ENCODE measurements at places on chromosomes 6 and 20.
A peak's percentile ranks its signal among the peaks of the same experiment; 100 is the strongest.

- no peak for DNase-seq
Measured at GRCh38 chr6:166501246-166501645, 85.2 kb downstream of the RAMACL start.

DNA sequence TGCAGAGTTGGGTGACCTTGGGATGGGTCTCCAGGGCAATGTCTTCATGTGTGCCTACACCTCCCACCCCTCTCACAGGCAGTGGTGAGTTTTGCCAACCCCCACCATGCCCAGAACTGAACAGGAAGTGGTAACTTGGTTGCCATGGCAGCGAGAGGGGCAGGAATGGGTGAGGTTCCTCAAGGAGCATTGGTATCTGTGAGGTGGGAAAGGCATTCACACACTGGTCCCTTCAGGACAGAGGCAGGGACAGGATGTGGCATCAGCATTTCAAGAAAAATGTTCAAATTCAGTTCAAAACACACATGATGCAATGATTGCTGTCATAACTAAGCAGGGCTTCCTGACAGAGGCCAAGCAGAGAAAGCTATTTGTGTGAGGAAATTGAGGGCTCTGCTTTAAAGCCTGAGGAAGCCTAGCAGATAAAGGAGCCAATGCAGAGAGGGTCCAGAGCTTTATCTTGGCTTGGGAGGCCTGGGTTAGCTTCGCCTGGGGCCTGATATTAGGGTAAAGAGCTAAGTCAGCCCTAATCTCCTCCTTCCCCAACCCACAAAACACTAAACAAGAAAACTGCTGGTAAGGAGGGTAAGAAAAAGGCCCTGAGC, 551 bp downstream of the TREML2 start:
- DNase-seq = no peak

- DNase-seq = no peak
Measured at GRCh38 chr6:144715344-144715743, 430.2 kb downstream of the UTRN start.

DNA sequence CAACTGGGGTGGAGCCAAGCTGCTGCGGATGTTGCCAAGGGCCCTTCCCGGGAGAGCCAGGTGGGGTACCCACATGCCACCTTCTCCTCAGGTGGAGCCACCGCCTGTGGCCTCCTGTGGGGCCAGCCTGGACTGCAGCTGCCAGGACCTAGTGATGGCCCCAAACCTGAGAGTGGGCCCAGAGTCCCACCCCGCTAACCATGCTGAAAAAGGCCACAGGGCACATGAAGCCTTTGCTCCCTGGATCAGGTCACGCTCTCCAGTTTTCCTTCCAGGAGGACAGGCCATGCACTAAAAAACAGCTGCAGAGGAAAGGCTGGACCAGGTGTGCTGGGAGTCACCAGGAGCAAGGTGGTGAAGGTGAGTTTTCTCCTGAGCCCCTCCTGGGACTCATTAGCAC, 73.9 kb upstream of the SLC22A16 start:
- no peak for DNase-seq

- DNase-seq = no peak
Measured at GRCh38 chr20:47501116-47501481, 588 bp upstream of the NCOA3 start.

DNA sequence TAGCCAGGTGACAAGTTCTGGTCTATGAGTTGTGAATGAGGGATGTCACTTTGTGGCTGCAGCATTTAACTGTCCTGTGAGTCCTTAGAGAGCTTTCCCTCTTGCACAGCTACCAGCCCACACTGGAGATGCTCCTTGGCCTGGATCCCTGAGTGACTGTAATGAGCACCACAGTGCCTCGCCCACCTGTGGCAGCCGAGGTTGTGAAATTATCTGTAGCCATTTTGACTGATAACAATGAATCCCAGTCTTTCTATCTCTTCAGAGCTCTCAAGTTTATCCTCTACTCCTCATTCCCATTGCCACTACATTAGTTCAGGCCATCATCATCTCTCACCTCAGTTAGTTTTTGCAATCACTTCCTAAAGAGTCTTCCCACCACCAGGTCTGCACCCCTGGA, 41.3 kb upstream of the BEND3 start:
- no peak for DNase-seq

- DNase-seq = no peak
Measured at GRCh38 chr6:62286470-62286843, 432 bp upstream of the KHDRBS2 start.

- DNase-seq = no peak
Measured at GRCh38 chr6:149077208-149077607, 240.3 kb upstream of the TAB2 start.

DNA sequence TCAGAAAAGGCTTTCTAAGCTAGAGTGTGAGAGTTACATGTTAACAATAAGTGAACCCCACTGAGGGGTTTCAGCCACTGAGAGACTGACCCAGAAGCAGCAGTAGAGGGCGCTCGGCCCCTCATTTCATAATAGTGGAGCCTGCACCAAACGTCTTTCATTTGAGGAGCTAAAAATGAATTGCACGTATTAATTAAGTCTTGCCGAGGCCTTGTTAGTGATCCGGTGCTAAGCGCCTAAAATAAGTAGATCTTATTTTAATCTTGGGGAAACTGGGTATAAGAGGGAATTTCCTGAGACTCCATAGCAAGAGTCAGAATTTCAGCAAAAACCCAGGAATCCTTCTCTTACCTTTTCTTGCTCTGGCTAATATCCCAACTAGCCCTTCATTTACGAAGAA, 209.7 kb downstream of the FARS2 start:
- peak; percentile 36 for DNase-seq

- no peak for DNase-seq
Measured at GRCh38 chr6:56833127-56833791, 121.6 kb upstream of the BEND6 start.

GRCh38 chr20:58519940-58520712, 4.9 kb upstream of the APCDD1L start:
- no peak for DNase-seq

- no peak for DNase-seq
Measured at GRCh38 chr20:62561182-62561581, 81.1 kb upstream of the SLCO4A1 start.

DNA sequence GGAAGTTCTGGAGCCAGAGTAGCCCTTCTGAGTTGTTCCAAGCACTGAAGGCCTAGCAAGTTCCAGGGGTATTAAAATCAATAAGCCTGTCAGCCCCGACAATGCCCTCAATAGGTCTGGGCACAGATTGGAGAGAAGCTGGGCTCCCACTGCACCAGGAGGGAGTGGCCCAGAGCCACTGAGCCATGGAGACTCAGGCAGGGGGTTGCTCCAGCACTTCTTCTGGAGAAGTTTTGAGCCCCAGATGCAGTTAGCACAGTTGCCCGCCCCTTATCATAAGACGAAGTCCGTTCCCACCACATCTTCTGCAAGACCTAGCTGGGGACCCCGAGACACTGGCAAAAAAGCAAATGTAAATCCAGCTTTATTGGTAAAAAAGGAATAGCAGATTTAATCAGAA, 13.0 kb downstream of the DEFB132 start:
- no peak for DNase-seq

- DNase-seq = peak; percentile 37
Measured at GRCh38 chr20:44080646-44081267, 106.2 kb downstream of the JPH2 start.

- no peak for DNase-seq
Measured at GRCh38 chr20:63254232-63254605, at the start of gene NKAIN4. TSS of gene NKAIN4 (minus strand) at chr20:63254463. CDS start at chr20:63254450, 13 bp downstream.

DNA sequence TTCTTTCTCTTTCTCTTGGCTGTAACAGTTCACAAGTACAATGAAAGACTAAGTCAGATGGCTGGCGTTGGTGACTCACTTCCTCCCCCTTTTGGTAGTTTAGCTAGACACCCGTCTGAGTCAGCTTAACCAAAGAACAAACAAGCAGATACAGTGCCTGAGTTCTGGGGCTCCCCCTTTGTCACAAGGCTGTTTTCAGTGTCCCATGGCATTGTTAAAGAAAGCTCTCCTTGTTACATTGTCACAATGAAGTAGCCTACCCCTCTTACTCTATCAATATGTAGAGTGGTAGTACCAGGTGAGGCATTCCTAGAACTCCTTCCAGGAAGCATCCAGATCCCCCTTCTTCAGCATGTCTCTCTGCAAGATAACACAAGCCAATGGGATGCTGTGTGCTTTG, 38.6 kb downstream of the KIAA0408 start:
- DNase-seq = peak; percentile 66

DNA sequence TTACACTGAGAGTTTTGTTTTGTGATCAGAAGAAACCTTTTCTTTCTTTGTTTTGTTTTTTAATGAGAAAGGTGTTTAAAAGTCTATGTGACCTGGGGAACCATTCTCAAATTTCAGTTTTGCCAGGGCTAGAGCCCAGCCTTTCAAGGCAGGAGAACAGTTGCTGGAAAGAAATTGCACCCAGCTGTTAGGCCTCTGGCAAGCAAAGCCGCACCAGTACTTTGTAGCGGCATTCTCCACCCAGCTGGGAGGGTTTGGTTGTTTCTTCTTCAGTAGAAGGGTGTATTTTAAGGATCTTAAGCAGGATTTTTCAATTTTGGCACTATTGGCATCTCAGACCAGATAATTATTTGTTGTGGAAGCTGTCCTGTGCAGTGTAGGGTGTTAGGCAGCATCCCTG, 16.6 kb upstream of the MAPK13 start:
- no peak for DNase-seq

DNA sequence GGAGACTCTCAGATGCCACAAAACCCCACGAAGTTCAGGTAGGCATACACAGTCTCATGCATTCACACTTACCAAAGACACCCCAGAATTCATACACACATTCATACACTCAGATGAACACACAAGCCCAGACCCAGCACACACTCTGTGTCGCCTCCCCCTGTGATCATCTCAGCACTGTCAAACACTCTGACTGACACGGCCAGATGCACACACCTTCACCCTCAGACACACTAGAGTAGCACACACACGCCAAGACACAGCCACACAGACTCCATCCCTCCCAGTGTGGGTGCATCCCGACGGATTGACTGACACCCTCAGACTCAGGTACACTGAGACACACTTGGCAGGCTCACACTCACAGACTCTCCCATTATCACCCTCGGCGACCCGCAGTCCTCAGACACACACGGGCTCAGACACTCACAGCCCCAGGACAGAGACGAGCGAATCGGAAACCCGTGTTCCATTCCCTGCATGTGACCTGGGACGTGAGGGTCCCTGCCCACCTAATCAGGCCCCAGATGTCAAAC, 872 bp upstream of the RIMS4 start:
- DNase-seq = no peak

- DNase-seq = no peak
Measured at GRCh38 chr20:21074605-21075336, 31.4 kb downstream of the LINC00237 start.

DNA sequence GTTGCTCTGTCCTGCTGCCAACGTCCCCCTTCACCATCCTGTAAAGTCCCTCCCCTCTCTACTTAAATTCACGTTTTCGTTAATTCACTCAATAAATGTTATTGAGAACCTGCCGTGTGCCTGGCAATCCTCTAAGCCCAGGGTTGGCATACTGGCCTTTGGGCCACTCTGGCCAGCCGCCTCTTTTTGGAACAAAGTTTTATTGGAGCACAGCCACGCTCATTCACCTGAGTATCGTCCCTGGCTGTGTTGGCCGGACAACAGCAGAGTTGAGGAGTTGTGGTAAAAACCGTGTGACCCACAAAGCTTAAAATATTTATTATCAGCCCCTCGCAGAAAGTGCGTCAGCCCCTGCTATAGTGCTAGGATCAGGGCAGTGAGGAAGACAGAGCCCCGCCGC, 54.7 kb upstream of the TMEM181 start:
- DNase-seq = no peak

DNA sequence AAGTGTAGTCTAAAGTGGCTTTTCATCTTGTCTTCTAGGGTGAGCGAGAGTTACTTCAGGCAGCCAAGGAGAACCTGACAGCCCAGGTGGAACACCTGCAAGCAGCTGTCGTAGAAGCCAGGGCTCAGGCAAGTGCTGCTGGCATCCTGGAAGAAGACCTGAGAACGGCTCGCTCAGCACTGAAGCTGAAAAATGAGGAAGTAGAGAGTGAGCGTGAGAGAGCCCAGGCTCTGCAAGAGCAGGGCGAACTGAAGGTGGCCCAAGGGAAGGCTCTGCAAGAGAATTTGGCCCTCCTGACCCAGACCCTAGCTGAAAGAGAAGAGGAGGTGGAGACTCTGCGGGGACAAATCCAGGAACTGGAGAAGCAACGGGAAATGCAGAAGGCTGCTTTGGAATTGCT, 27.1 kb downstream of the C20orf173 start:
- no peak for DNase-seq

- DNase-seq = no peak
Measured at GRCh38 chr20:44956410-44956809, 3.8 kb downstream of the TOMM34 start.

DNA sequence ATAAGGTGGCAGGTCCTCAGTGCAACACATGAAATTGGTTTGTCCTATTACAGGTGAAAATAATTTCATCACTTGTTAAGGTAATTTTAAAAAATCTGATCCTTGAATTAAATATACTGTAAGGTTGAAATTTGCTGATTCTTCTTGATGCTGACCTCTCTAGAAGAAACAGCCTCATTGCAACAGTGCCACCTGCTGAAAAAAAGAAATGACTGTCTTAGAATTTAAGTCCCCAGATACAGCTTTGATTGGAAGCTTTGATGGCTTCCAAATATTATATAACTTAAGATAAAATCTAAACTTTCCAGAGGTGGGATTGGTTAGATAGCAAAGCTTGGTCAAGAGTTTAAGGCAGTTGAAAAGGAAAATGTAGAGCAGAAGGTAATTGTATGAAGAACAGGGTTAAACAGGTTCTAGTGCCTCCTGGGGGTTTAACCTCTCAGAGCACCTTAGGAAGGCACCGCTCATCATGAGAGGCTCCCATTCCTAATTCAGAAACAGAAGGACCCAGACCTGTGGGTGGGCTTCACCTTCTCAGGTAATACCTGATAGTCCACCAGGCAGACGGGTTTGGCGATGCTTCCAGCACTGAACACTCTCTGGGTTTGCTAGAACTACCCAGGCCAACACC, 401.0 kb downstream of the PAX1 start:
- DNase-seq = no peak

DNA sequence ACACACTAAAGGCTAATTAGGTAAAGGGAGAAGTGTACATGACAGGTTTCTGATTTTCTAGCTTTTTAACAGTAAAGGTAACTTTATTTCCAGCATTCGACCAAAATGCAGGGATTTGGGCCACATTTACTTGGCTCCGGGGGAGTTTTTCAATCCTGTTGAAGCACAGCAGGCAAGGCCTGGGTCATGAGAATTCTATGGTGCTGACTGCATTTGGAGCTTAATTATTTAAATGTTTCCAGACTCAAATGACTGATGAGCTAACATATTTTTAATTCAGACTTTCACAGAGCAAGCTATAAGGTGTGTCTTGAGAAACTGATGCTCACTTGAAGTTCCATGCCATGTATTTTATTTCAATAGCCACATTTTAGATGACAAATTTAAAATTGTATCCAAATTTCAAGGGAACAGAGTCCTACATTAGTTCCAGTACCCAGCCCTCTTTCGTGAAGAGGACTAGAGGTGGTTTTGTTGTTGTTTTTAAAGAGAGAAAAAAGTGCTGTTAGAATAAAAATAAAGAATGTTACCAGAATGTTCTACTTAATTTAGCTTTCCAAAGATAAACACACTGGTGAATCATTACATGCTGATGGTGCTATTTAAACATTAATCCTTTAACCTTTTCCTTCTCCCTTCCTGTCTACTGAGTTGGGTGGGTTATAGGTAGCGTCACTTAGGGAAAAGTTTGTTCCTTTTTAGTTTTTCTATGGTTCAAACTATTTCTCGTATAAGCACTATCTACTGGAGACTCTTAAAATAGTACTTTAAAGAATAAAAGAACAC, 82.3 kb upstream of the PHACTR2 start:
- DNase-seq = no peak

GRCh38 chr6:137661601-137662000, 167.4 kb upstream of the OLIG3 start:
- peak; percentile 41 for DNase-seq
